ENCODE measurements at places on chromosomes 2 and 18.

GRCh38 chr2:30656079-30656478 lies 151.2 kb downstream of the CAPN13 start:
- DNase-seq, result no peak

GRCh38 chr18:8990276-8991031 lies 112.0 kb upstream of the NDUFV2 start:
- no peak for DNase-seq

GRCh38 chr2:56309626-56310170 lies 125.9 kb downstream of the CCDC85A start:
- no peak for DNase-seq

DNA sequence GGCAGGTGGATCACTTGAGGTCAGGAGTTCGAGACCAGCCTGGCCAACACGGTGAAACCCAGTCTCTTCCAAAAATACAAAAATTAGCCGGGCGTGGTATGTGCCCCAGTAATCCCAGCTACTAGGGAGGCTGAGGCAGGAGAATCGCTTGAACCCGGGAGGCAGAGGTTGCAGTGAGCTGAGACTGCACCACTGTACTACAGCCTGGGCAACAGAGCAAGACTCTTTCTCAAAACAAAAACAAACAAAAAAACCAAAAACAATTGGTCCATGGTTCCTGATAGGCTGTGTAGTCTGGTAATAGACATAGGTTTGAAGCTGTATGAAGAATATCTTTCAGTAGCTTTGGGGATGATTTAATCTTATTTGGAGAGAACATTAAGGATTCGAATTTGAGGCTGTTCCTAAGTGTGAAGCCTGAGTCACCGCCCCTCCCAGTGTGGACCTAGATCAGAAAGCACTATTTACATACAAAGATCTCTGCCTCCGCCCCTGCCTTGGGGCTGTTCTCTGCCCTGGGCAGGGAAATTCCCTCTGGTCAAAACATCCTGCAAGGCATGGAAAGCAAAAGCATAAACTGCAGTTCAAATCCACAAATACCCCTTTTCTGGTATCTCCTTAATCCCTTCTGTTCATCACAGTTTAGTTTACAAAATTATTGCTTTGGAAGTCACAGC lies 52.8 kb upstream of the PMAIP1 start:
- DNase-seq, result no peak

DNA sequence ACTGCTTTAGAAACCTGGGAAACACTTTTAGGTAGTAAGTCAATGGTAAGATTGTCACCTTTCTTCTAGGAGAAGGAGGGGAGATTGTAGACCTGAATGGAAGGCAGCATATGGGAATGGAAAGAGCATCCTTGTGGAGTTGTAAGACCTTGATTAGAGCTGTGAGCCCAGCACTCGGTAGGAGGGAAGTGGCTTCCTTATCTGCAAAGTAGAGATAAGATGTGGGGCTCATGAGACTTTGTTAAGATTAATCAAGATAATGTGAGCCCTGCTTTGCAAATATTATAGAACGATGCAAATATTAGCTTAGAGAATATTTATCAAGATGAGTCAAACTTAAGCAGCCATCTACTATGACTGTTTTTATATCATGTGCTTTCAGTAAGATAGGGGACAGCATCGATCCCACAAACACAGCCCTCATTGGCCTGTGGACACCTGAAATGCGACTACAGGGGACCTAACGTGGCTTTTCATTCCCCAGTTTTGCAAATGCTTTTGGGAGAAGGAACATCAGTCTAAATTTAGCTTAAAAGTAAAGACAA lies 243.7 kb downstream of the LTBP1 start:
- no peak for DNase-seq

DNA sequence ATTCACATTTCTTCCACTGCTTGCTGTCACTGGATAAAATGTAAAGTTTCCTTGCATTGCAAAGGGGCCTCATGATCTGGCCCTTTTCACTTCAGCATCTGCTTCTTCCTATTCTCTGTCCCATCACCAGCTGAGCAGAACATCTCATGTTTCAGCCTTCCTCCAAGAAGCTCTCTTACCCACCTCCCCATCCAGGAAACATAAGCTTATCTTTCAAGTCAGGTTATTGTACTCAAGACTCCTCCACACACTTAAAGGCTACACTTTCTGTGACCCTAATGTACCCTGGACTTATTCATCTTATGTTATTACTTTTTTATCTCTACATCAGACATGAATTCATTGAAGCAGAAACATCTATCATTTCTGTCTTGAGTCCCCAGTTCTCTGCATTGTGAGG lies 230.5 kb downstream of the PMAIP1 start:
- no peak for DNase-seq

DNA sequence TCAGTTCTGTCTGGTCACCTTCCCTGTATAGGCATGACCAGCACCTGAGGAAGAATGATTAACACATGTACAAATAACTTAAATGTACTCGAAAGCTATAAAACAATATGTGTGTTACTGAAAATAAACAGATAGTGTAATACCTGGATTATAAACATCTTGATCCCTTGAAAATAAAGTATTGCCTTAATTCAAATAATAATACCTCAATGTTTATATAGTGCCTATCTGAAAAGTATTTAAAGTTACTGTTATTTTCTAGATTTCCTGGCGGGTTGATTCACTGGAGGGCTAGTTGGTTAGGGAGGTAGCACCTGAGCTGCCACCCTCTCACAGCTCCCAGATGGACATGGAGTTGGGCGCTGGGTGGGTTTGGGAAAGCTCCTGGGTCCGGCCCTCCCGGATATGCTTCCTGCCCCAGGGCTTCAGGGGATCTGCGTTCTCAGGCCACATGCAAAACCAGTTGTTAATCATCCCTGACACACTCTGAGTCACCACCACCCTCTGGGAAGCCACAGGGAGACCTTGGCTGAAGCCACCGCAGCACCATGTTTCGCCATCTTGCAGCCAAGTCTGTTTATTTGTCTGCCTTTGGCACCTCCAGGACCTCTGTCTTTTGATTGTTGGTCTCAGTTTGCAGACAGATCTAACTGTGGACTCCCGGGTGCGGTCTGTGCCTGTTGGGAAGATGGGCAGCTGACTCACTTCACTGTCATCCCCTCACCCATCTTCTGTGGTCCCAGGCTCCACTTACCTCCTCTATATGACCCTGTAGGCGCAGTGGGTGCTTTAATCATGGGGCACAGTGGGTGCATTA lies 35.3 kb downstream of the RAB31 start:
- no peak for DNase-seq

DNA sequence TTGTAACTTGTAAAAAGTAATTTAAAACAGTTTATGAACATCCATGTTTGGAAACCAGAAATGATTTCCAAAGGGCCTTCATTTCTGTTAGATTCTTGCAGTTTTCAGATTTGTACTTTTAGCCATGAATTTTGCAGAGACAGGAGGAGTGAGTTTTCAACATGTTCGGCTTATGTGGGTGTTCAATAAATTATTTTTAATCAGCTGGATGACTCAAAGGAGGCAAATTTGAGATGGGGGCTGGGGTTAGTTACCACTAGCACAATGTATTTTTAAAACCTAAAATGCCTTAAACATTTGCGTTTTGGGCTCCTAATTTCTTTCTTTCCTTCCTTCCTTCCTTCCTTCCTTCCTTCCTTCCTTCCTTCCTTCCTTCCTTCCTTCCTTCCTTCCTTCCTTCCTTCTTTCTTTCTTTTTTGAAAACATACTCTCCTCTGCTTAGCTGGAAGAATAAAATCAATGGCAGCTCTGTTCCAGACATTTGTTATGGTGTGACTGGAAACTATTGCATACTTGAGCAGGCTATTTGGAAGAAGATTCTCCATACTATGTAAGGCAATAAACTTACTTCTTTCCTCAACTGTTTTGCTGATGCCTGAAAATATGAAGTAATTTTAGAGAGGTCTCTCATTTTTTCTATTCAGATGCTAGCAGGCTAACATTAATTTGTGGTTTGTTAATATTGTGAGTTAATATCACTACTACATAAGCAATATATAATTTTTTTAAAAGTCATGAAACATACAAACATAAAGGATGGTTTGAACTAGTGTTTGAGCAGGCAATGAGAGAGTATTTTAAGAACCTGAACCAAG lies 394.4 kb downstream of the NYAP2 start:
- DNase-seq, result no peak

DNA sequence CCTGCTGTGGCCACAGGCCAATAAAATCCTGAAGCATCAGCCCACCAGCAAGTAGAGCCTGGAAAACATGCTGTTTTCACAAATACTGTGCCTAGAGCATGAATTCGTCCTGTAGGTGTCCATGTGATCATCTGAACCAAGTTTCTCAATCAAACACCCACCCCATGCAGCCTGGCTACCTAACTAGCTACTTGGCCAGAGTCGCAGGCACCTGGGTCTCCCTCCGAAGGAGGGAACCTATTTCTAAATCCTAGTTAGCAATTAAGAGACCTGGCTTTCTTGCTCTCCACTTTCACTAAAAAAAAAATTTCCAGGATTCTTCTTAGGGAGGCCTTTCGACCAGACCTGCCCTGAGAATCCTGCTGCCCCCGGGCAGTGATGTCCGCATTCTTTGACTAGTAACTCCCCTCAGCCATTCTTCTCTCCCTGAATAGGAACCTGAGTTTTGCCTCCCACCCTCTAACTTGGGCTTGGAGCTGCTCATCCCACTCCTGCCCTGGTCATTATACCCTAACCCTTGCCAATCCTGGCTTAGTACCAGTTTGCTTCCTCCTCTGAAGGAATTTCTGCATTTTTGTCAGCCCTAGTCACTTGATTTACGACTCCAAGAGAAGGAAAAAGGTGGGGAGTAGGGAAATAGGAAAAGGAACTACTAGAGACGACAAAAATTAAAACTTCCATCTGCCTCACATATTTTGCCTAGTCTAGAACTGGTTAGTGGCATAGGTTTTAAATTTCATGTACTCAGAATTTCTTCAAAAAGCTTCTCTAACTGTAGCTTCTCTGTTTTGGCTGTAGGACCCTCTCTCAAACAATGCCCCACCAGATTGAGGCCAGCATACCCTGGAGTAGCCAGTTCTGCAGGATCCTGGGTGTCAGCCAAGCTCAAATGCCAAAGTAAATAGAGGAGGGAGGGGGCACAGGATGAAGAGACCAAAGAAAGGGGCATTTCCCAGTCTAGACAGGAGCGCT lies 25.4 kb upstream of the TANK start:
- no peak for DNase-seq

GRCh38 chr2:35503738-35504199 lies 851.8 kb upstream of the CRIM1 start:
- DNase-seq, result no peak

- no peak for DNase-seq
Observed at GRCh38 chr2:111676291-111676822, 207.6 kb downstream of the ANAPC1 start.

DNA sequence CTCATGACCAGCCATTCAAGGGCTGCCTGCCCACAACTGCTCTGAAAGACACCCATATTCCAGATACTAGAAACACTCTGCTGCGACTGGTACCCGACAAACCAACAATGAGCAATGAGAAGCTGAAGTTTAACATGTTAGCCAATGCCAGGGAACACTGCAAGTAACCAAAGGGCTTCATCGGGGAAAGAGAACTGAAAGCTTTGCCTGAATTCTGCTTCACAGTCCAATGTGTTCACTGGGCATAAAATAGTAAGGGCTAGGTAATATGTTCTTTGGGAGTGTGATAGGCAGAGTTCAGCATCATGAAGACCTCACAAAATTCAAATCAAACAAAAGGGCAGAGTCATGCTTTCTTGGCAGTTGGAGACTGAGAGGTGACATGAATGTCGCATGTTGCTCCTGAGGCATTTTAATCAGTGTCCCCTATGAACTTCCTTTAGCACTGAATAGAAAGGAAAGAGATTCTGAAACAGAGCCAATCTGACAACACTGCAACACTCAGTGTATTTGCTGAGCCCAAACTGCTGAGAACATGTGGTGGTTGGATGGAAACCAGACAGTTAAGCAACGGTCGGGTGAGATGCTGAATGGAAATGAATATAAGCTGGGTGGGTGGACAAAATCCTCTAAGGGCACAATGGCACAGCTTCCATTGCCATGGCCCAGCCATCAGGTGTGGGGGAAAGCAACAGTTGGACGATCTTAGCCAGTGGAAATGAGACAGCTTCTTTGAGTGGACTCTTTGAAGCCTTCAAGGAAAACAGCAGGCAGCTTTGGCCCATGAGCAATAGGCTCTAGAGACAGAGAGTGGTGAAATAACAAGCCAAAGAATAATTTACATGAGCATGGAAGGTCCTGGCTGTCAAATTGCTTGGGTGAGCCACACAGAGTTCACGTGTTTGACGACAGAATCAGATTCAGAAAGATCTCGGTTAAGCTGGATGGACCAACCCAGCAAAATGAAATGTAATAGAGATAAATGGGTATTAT lies 277.5 kb downstream of the AFF3 start:
- DNase-seq, result no peak

GRCh38 chr2:194819367-194819766 lies 837.7 kb upstream of the SLC39A10 start:
- DNase-seq, result no peak

DNA sequence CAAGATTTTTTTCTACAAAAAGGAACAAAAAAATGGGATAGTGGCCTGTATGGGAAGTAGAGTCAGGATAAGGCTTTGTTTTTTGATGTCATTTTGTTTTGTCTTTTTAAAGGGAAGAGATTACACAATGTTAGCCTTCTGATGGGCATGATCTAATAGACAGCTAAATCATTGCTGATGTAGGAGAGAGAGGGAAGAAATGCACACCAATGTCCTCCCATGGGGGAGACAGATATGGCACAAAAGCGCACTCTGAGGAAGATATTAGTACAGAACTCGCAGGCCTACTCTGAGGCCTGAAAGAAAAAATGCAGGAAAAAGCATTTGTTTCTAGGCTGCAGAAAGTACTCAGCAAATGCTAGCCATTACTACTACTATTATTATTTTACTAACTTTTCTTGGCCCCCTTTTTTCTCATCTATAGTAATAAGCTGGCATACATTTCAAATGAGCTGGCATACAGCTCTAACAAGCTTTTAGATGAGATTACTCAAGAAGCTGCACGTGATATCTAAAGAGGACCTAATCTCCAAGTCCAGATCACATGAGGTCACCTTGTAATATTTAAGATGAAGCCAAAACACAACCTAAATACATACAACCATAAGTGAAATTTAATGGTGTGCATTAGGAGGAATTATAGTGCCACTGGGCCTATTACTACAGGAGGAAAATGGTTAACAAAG lies 269.4 kb upstream of the TANK start:
- DNase-seq, result no peak

DNA sequence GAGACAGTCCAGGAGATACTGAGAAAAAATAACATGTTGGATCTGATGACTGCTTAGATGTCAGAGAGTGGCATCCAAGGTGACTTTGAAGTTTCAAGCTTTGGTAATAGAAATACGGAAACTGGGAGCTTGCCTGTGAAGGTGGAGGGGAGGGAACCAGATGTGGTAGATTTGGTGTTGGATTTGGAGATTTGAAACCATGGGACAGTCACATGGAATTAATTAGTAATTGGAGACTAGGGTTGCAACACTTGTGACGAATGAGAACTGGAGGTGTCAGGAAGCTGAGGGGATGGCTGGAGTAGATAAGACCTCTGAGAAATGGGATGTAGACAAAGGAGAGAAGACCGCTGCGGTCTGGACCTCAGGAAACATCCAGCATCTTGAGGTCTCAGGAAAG lies 46.7 kb downstream of the RPL37A start:
- no peak for DNase-seq

Measured in activated effector memory CD4-positive, alpha-beta T cell treated with Interleukin-2 at 50 U/mL for 16 hours (primary cell).